ENCODE measurements at places on chromosomes 6 and 20.

- DNase-seq: no peak
These were observed 138.6 kb downstream of the RPS12 start for GRCh38 chr6:132952986-132953385.

DNA sequence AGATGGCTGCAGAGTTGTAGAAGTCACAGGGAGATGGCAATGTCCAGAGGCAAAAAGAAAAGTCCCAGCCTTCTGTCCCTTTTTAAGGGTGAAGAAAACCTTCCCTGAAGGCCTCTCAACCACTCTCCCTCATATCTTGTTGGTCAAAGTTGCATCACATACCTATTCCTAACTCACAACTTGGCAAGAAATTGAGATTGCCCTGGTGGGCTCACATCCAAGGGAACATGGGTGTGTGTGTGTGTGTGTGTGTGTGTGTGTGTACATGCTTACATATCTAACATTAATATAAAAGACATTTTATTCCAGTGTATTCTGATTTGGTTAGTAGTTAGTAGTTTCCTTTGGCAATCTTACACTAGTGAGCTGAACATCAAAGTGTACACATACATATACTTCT lies 144.3 kb upstream of the SALL4 start:
- DNase-seq: no peak

GRCh38 chr20:62675156-62675876 lies 33.0 kb downstream of the SLCO4A1 start:
- peak; percentile 91 for DNase-seq

DNA sequence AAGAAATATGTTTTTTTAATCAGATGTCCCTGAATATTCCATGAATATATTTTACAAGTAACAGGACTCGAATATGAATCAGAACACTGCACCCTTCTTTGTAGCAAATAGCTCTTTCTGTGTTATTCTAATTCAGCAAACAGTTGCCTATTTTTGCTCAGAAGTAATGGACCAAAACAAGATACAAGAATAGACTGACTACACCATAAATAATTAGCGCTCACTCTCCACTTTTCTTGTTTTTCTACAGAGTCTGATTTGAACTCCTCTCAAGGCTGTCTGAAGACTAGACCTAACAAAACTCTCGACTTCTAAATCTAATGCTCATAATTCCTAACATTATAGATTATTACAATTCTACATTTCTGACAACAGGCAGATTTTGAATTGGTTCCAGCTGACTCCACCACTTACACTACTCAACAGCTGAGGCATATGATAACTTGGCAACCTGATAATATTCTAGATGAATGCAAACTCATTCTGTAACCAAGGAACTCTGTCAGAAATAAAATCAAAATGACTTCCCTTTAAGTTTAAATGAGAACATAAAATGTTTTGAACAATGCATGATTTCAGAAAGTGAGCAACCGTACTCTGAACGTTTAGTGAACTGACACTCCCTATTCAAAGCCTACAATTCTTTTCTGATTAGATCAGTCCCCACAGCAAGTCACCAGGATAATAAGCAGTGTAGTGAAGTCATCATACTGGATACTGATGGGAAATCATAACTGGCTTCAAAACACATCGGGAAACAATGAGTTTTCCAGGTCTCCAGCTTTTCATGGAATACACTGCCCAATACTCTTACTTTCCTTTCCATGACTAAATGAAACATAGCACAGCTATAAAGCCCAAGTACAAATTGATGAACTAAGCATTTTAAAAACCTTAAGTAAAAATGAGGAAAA lies 114.2 kb upstream of the BEND6 start:
- no peak for DNase-seq

All from WERI-Rb-1 (cell line).